ENCODE measurements at places on chromosomes 3 and 15.

- DNase-seq, result no peak
Observed at GRCh38 chr15:33994005-33994615, 25.8 kb downstream of the CHRM5 start.

- DNase-seq, result no peak
Observed at GRCh38 chr3:5731100-5731499, 543.6 kb downstream of the EDEM1 start.

GRCh38 chr3:37598808-37599581, 262.7 kb upstream of the CTDSPL start:
- DNase-seq, result peak; percentile 28

DNA sequence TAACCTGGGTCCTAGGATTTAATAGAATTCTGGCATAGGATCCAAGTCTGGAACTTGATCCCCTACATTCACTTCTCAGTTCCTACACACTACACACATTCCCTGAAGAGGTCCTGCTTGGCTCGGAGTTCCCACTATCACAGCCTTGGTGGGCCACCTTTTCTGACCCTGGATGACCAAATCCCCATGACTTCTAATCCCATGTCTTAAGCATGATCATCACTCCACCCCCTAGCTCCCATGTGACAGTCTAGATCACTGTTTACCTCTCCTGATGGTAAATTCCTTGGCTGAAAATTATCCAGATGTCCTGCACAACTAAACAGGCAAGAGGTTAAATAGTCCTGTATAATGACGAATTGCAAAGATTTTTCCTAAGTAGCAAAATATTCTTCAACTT, 40.3 kb downstream of the DUT start:
- no peak for DNase-seq

DNA sequence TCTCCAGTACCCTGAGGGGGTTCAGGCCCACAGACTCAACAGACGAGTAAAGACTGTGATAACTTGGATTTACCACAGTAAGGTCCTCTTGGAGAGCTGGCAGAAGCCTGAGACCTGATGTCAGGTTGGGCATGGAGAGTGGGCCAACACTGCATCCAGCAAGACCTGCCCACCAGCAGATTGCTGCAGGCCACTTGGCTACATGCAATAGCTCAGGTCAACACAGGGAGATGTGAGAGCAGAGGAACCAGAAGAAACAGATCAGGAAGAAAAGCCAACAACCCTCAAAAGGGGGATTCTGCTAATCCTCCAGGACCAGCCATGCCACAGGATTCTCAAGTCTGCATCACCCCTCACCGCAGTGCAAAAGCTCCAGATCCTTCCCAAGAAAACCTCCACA, 1.7 kb upstream of the IP6K1 start:
- no peak for DNase-seq

DNA sequence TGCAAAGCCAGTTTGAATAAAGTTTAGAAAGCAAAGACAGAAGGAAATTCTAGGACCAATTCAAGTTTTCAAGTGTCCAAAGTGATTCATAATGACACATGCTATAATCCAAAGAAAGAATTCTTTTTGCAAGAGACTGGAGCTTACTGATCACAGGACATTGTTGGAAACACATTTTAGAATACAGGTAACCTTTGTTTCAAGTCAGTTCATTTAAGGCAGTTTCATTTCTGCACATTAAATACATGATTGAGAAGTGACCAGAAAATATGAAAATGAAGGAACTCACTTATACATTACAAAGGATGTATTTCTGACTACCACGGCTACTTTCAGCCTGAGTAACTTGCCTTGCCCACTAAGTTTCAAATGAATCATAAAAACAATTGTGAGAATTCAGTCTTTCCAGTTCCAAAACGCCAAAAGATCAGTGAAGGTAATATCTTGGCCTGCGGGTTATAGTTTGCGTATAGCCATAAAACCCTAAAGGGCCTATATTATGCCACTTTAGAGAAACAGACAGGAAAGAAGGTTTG, 48.7 kb downstream of the PRICKLE2 start:
- no peak for DNase-seq

GRCh38 chr3:41158947-41159346, 40.4 kb upstream of the CTNNB1 start:
- DNase-seq, result no peak

DNA sequence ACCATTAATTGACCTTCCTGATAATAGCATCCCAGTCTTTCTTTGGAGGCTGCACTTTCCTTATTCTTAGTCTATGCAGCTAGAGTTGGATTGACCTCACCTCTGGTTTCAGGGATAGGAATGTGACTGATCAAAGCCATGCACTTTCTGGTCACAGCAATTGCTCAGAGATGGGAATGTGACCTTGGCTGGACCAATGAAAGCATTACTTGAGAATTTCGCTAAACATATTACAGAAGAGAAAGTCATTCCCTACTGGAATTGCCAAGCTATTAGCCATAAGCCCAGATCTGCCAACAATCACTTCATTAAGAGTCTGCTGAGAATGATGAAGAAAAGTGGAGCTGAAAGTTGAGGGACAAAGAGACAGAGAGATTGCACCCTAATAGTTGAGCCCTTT, 32.7 kb downstream of the RTP1 start:
- DNase-seq, result no peak

DNA sequence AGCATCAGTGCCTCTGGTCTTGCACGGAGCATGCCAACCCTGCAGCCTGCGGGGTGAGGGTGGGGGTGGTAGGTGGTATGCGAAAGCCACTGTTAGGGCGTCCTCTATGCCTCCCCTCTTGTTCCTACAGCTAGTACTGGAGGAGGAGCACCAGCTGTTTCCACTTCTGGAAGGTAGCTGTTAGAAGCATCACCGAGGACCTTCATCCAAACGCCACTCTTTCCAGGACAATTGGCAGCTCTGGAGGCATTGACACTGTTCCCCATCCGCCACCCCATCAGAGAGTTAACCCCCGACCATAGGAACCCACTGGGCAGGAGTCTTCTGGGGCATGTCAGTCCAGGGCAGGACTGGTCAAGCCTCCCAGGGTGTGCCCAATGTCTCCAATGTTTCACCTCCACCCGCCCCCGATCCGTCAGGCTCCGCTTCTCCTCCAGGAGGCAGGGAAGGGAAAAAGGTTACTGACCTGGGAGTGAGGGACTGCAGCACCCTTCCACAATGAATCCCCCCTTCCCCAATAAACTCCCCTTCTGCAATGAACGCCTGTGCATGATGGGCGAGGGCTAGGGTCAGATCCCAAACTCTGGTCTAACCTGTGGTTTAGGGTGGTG, 487 bp downstream of the DUOX2 start:
- no peak for DNase-seq

- no peak for DNase-seq
Observed at GRCh38 chr3:157135671-157136396, 24.1 kb downstream of the CCNL1 start.

- no peak for DNase-seq
Observed at GRCh38 chr3:17143893-17144664, 259.3 kb downstream of the PLCL2 start.

DNA sequence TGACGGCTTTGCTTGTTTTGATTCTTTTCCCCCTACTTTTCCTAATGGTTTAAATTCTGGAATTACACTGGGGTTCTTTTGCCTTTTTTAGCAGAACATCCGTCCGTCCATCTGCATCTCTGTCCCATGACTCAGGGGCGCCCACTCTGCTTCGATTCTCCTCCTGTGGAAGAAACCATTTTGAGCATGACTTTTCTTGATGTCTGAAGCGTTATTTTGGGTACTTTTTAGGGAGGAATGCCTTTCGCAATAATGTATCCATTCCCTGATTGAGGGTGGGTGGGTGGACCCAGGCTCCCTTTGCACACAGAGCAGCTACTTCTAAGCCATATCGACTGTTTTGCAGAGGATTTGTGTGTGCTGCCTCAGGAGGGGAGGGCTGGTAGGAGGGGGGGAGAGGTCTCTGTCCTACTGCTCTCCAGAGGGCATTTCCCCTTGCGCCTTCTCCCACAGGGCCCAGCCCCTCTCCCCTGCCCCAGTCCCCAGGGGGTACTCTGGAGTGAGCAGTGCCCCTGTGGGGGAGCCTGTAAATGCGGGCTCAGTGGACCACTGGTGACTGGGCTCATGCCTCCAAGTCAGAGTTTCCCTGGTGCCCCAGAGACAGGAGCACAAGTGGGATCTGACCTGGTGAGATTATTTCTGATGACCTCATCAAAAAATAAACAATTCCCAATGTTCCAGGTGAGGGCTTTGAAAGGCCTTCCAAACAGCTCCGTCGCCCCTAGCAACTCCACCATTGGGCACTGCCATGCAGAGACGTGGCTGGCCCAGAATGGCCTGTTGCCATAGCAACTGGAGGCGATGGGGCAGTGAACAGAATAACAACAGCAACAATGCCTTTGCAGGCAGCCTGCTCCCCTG, 19.5 kb upstream of the BSN start:
- DNase-seq, result peak; percentile 81

- no peak for DNase-seq
Observed at GRCh38 chr3:126014252-126014651, 45.3 kb downstream of the ROPN1B start.

- DNase-seq, result no peak
Observed at GRCh38 chr15:55633731-55634130, 45.6 kb upstream of the PYGO1 start.

DNA sequence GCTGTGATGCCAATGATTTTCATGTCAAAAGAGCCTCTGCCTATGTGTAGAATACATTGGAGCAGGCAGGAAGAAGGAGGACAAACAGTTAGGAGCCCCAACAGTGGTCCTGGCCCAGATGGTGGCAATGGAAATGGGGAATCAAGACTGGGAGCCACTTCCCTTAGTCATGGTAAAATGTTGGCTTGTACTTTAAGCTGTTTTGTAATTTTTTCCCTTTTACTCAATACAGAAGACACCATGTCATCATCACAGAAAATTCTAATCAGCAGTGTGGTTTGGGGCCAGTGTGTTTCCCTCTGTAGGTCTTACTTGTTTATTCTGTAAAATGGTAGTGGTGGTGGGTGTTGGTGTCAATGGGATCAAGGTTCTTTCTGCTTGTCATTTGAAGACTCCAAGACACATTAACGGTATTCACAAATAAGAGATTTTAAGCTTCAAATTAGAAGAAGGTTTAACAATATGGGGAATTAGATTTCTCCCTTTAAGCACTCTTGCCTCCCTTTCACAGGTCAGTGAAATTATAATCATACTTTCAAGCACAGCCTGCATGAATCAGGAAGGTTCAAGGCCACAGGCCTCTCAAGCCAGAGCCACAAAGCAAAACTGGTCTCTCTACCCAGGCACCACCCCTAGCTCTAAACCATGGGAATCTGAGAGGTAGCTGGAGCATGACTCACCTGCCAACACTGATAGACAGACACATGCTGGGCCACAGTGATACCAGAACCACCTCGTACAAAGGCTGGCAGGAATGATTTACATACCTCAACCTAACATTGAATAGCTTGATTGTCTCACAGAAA, 24.9 kb downstream of the SIAH2 start:
- no peak for DNase-seq

- DNase-seq, result no peak
Observed at GRCh38 chr15:39029741-39030140, 465.1 kb upstream of the RASGRP1 start.

GRCh38 chr15:71715914-71716313, 94.4 kb upstream of the NR2E3 start:
- no peak for DNase-seq

DNA sequence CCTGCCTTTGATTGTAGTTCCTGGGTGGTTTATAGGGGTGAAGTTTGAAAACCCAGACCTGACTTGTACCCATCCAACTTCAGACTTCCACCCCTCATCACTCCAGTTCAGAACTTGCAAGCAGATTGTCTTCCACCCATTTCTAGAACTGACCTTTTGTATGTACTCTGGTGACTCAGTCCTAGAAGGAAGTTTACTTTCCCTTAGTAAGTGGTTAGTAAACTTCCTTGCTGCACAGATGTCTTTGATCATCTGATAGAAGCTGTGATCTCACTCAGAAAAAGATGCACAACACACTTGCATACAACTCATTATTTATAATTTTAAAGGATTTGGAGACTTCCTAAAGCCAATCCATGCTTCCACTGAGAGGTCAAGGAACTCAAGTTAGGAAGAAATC, 368.0 kb downstream of the MFSD1 start:
- DNase-seq, result no peak

DNA sequence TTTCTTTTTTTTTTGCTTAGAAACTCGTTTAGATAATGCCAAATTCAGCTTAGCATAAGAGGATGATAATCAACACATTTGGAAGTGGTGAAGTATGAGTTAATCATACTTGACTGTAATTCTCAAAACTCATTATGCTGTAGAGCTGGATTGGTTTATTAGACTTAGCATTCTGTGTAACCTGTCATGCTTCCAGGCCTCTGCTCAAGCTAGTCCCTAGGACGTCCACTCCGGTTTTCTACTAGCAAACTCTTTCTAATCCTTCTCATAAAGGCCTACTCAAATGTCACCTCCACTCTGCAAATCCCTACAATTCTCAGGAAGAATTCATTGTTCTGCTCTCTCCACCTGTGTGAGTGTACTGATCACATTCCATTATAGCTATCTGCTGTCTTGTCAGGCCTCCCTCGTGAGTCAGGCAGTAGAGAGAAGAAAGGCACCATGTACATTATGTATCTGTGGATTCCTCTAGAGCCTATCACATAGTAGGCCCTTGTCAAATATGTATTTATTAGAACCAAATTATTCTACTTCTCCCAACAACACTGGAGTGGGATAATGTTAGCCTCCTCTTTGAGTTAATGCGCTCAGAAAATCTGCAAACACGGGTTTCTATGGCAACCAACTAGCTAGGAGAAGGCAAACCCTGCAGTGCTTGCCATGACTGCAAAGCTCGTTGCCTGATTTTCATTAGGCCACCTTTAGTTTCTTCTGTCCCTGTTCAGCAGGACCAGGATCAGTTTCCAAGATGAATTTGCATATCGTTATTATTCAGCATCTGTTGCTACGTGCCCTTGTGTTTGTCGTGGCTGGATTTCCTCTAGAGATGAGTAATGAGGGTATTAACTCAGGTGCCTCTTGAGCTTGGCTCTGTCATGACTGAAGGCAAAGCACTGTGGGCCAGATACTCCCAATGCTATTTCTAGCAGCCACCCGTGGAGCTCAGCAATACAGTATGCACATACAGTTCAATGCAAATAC, 30.7 kb downstream of the ATP13A5 start:
- peak; percentile 83 for DNase-seq

DNA sequence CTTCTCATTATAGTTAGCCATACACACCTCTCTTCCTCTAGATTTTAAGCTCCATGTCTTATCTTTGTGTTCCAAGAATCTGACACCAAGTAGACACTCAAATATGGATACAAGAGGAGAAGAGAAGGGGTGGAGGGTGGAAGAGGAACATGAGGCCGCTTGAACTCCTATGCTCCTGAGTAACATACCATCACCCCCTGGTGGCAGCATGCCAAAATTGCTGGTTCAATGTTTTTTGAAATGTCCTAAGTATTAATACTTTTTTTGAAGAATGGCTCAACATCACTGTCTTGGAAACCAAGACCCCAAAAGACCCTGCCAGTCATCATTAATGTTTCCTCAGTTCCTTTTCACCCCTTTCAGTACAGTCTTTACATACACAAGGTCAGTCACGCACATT, 71.8 kb upstream of the HACD2 start:
- no peak for DNase-seq

DNA sequence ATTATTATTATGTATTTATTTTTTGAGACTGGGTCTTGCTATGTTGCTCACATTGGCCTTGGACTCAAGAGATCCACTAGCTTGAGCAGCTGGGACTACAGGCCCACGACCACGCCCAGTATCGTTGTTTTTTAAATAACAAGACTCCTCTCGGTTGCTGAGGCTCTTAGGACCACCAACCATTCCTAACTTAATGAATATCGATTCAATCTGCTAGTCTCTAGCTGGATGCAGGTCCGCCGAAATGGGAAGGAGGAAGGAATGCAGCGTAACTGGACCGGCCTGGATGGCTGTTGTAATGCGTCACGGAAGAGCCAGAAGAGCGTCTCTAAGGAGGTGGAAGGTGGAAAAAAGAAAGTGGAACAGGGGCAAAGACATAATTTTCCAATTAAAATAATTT, 1.7 kb downstream of the ANXA2 start:
- peak; percentile 43 for DNase-seq
